ENCODE measurements at places on chromosomes 11 and 22.
A peak's percentile ranks its signal among the peaks of the same experiment; 100 is the strongest.

GRCh38 chr11:68357568-68357967, 45.2 kb downstream of the LRP5 start:
- no peak for DNase-seq

GRCh38 chr11:115364896-115365295, 139.3 kb downstream of the CADM1 start:
- no peak for DNase-seq

DNA sequence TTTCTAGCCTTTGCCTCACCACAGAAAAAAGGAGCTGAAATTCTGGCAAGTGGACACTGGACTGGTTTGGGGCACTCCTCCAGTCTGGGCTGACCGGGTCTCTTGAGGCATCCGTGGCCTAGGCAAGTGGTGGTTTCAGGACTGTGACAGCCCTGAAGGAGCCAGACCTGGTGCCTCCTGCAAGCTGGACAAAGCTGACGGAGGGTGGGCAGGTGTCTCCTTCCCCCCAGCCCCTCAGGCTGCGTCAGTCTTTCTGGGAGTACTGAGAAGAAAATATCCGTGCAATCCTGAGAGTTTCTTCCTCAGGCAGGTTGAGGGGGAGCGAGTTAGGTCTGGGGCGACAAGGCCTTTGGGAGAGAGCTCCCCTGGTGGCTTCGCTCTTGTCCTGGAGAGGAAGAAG, 4.3 kb upstream of the UCP3 start:
- DNase-seq, result no peak

- DNase-seq, result no peak
Observed at GRCh38 chr11:103397369-103397768, 288.1 kb downstream of the DYNC2H1 start.

- DNase-seq, result no peak
Observed at GRCh38 chr11:107999759-108000455, 8.8 kb upstream of the CUL5 start.

GRCh38 chr11:5923794-5924193, 18.3 kb upstream of the OR56A3 start:
- no peak for DNase-seq

DNA sequence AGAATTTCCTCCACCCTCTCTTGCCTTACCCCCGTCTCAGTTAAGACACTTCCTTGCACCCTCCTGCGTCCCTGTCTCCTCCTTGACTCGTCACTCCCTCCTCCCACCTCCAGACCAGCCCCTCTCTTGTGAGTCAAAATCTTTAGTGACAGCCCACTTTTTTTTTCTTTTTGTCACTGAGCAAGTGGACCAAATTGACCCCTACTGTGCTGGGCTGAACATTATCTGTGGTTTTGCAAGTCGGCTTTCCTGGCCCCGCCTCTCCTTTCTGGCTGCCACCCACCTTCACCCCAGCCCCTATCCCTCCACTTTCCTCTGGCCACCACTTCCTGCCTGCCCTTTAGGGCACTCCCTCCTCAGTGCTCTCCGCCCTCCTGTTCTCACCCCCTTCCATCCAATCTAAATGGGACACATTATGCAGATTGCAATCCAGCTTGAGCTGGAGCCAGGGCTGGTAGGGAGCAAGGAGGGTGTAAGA, at the start of gene APLNR:
Gene APLNR, minus strand, starts transcription at position 47 of the 478 bp plus-strand sequence. CDS start 246 bp downstream, outside the sequence.
- DNase-seq, result no peak

DNA sequence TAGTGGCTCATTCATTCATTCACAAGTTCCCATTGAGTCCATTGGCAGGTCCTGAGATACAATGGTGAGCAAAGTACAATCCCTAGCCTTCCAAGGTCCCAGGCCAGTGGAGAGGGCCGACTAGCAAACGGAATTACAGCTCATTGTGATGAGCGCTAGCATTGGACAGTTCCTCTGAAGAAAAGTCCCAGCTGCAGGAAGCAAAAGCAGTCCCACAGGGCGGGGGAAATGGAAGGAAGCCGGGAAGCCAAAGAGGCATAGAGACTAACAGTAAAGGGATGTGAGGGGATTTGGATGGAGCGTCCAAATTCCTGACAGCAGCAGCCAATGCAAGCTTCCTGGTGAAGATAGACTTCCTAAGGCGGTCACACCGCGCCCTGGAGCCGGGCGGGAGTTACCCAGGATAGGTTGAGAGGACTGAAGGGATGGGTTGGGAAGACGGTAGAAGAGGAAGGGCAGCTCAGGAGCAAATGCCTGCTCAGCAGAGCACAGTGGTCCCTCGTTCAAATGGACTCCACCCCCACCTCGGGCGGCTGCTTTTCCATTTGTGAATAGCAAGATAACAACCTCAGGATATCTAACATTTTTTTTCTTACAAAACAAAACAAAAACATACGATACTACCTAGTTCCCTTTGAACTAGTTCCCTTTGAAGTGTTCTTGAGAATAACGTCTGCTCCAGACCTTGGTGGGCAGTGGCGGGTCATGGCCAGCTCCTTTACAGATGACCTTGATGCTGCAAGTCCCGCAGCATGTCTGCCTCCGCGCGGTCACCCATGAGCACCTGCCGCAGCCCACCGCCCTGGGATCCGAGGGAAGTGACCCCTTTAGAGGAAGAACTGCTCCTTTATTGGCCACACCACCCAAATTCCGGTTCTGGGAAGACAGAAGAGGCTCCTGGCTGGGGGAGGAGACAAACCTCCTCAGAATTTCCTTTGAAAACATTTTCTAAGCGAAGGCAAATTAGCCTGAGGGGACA, 132.9 kb downstream of the RASSF10 start:
- no peak for DNase-seq

DNA sequence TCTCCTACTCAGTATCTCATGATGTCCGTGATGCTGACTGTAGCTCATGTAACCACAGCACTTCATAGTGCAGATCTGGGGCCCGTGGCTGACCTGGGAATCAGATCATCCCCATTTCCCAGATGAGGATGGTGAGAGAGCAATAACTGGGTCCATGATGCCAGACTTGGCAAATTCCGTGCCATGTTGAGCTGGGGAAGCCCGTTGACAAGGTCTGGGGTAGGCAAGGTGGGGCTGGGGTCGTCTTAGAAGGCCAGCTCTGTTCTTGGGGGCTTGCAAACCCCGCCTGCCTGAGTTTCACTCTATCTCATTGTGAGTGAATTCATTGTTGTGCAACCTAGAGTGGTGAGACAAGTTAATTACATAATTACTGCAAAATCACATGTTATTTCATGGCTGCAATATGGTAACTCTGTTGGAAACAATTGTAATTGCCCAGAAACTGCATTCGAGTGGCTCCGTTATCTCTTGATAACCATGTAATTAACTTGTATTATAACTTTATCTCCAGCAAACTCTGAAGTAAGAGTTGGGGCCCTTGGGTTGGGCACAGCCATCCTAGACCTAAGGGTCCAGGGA, 41.7 kb downstream of the LMO1 start:
- no peak for DNase-seq

DNA sequence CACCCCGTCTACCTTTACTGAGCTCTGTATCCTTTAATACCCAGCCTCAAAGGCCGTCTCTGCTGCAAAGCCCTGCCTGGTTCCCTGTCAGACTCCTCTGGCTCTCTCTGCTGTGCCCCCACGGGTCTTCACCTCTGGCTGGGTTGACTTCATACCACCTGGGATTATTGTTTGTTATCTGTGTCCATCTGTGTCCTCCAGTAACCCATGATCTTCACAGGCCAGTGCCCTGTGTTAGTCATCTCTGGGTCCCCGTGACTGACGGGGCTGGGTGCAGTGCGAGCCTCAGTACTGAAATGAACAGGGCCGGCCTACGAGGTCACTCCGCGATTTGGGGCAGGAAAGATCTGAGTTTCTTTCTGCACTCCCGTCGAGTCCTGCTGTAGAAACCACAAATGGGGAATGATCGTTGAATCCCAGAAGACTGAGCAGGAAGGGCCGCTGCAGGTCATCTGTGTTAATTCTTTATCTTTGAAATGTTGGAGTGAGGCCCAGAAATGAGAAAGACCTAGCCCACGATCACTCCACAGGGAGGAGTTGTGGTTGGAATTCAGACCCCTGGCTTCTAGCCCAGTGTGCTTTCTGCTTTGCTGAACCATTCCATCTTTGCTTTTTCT, 12.3 kb upstream of the TUB start:
- DNase-seq, result peak; percentile 75

- peak; percentile 51 for DNase-seq
Observed at GRCh38 chr22:20566420-20567260, 59.2 kb downstream of the MED15 start.

- no peak for DNase-seq
Observed at GRCh38 chr11:14703731-14704130, 60.1 kb downstream of the PDE3B start.

DNA sequence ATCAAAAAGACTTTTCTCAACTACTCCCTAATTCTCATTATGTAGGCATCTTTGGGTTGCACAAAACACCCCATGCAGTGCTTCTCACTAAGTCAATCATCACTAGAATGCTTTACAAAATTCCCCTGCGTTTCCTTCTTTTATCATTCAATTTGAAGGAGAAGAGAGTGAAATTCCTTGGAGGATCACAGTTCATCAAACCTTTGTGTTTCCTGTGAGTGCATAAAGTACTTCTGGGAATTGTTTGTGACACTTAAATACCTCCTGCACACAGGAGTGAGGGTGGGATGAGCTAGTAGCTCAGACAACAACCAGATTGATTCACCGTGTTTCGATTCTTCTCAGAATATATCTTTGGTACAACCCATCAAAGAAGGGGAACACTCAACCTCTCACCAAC, 3.7 kb upstream of the OR5AR1 start:
- DNase-seq, result no peak

DNA sequence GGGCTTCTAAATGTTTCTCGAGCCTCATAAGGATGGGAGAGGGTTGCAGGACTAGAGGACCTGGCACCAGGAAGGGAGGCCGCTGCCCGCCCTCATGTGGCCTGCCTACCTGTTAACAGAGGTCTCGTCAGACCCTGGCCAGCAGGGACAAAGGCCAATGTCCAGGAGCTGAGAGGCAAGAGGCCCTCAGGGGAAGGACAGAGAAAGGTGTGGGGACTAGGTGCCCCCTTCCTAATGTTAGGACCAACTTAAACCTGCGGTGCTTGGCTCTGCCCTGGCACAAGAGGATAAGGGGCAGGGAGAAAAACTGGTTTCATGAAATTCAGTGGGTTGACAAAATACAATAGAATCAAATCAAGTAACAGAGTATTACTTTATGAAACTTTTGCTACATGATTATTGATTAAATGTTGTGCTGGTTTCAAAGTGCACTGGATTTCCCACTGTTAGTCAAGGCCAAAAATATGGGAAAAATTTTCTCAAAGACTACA, 20.0 kb upstream of the SYT12 start:
- no peak for DNase-seq

DNA sequence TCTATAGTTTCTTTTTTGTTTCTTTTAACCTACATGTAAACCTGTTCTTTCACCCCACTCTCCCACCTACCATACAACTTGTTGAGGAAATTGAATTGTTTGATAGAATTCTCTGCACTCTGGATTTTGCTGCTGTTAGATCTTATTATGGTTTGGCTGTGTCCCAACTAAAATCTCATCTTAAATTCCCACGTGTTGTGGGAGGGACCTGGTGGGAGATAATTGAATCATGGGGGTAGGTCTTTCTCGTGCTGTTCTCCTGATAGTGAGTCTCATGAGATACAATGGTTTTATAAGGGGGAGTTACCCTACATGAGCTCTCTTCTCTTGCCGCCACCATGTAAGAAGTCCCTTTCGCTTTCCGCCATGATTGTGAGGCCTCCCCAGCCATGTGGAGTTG, 15.0 kb upstream of the PITPNB start:
- DNase-seq, result no peak

DNA sequence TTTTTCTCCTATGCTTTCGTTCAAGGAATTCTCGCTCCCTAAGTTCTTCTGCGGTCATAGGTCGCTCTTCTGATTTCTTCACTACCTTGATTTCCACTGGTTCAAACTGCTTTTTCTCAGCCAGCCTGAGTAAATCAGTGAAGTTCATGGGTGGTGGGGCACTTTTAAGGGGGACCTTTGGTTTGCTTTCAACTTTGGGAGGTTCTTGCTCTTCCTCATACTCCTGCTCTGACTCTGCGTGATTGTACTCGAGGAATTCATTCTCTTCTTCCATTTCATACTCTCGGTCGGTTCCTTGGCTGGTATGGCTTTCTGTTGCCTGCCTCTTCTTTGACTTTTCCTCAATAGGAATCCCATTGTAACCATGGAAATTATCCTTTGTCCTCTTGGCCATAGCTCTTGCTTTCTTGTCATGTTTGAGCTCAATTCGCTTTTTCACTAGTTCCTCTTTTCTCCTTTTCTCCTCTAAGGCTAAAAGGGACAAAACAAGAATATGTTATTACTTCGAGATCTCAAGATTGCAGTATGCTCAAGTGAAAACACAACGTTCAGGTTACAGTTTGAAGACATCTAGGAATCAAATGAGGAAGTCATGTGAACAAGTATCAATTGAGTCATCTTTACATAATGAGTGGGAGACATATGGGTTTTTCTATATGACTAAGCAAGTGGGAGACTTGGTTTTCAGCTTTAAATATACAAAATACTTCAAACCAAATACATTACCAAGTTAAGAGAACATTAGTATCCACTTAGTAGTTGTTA, 16.2 kb downstream of the MISFA start:
- DNase-seq, result no peak

DNA sequence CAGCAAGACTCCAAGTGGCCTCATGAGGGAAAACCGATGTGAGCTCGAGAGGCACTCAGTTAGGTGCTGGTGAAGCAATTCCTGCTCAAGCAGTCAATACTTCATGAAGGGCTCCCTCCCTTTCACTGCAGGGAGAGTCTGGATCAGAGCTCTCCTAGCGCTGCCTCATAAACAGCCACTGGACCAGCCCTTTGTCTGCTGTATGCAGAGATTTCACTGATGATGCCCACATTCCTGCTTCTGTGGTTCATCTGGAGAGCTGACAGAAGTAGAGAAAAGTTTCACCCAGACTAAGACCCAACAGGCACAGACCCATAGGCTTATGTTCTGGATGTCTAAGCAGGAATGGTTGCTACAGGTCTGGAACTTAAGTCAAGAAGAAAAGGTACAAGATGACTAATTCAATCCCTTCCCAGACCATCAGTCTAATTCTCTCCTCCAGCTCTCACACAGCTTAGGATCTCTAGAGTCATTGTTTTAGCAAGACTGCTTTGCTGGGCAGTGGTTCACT, 4.0 kb downstream of the UCP2 start:
- no peak for DNase-seq

DNA sequence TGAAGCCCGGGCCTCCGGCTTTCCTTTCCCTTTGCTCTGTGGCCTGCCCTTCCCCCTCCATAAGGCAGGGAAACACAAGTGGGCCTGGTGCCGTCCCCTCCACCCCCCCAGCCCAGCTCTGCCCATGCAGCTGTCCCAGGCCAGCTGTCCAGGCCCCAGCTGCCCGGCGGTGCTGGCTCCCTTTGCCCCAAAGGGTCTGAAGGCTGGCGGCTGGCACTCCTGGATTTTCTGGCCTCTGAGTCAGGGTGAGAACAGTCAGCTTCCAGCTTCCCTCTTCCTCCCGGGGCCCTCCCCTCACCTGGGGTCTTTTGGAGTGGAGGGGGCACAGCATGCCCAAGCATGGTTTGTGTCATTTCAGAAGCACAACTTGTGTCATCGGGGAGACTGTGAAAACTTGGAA, 27.8 kb downstream of the CD82 start:
- DNase-seq, result no peak

Measured in fibroblast of skin of left biceps (primary cell).